ENCODE measurements at places on chromosomes 7 and 10.

DNA sequence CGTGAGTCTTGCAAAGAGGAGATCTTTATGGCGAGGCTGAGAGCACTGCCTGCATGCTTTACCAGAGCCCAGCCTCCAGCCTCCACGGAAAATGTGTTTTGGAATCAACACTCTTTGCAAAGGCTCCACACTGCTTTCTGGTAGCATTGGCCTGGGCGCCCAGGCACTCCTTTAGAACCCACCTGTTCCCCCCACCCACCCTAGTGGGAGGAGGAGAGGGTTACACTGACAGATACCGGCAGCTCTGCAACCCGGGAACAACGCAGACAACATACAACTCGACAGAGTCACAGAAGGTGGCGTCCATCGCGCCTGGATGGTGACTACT is 5.5 kb upstream of the MNX1 start:
- no peak for DNase-seq

- no peak for DNase-seq
These were observed 7.5 kb downstream of the MARCHF5 start for GRCh38 chr10:92298487-92298886.

DNA sequence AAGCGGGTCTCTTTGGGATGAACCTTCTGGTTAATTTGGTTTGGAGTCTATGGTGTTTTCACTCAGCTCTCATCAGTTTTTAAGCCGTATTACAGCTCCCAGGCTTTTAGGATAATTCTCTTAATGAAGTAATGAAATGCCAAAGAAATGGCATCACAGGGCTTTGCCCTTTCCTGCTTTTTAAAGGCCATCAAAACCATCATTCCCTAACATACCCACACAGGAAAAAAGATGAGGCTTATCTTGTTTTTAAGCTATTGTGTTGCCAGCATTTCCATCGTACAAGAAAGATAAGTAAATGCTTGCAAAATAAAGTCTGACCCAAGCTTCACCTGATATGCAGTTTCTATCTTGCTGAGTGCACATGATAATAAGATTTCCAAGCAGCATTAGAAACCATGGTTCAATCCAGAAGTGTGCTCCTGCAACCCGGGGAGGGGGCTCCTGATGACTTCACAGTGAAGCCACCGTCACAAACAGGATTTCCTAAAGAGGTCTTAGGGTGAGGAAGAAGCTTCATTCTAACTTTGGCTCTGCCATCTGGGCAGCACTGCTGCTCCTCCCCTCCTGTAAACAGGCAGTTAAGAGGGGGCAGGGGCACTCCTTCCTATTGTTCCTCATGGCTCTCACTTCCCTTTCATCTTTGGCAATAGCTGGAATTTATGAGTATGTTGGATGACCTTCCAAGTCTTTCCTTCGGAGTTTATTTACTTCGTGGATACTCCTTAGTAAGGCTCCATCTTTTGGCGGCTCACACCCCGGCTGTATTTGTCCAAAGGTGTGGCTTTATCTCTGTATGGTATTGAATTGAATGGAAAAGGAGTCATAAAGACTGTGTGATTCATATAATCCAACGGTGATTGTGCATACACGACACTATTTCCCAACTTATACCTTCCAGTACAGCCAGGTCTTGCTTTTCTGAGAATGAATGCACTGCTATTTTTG is 55.2 kb upstream of the FAM133B start:
- no peak for DNase-seq

GRCh38 chr10:97312897-97313296 is 6.2 kb upstream of the FRAT1 start:
- DNase-seq: no peak

DNA sequence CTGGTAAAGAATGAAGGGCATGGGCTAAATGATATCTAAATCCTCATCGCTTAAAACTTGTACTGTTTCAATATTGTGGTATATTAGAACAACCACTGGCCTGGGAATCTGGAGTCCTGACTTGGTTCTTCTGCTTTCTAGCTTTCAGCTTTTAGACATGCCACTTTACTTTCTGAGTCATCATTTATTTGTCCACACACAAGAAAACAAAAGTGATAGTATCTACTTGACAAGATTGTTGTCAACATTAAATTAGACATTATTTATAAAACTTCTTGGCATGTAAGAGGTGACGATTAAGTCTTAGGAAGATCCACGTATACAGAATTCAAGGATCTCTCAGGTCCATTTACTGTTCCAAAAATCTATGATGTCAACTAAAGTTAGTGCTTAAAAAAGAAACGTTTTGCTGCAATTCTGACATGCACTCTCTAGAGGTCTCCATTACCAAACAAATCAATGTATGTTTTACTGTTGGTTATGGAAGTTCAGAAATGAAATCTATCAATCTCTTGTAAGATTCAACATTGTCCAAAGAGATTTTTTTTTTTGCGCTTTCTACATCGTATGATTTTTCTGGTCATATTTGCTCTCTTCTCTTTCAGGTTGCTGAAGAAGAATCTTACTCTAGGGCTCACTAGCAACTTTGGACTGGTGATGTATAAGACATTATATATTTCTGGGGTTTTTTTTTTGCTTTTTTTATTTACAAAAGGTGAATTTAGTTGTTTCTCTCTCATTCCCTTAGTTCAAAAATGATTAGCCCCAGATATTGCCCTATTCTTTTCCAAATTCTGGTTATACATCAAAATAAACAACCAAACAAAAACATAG is 53.6 kb upstream of the DYNC1I1 start:
- peak; percentile 40 for DNase-seq

DNA sequence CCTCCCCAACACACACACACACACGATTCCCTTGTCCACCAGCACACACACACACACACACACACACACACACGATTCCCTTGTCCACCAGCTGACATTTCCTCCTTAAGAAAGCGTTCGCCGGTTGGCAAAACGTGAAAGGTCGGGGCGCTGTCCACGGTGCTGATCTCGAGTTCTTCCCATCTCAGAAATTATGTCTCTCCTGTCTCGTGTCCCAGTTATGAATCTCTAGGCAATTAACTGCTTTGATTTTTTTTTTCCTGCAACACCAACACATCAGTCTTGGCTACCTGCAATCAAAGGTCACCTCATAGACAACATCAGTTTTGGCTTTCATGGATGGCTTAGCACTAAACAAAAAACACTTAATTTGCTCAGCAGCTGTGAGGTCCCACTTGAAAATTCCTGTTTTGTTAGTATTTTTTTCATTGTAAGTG is 1.9 kb downstream of the INA start:
- peak; percentile 84 for DNase-seq
